ENCODE measurements at places on chromosomes 4 and X.

DNA sequence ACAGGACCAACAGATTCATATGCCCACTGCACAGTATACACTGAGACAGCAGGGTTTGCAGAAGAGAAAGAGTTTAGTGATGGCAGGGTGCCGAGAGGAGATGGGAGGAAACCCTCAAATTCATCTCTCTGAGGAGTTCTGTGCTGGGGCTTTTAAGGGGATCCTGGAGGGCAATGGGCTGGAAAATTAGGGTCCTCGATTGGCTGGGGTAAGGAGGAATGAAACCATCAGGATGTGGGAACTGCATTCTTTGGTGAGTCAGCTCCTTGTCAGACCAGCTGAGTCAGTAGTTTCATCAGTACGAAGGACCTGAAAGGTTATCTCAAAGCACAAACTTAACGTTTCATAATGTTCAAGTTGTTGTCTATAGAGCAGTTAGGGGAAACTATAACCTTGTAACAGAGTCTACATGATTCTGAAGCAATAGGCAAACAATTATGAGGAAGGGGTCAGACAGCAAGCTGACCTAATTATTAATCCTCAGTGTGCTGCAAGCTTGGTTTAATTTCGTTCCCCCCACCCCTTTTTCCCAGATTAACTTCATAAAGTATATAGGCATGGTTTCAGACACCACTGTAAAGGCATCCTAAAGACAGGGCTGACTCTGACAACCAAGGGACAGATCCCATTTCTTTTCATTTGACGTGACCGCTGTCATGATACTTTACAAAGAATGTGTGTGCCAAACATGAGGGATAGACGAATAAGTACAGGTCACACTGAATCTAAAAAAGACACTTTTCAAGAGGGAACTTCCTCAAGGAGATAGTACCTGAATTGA lies 1.5 kb upstream of the MSMO1 start:
- no peak for DNase-seq

GRCh38 chrX:49884290-49884862 lies 5.1 kb downstream of the USP27X start:
- DNase-seq = peak; percentile 17

GRCh38 chr4:101177154-101177553 lies 170.2 kb downstream of the PPP3CA start:
- DNase-seq = no peak

DNA sequence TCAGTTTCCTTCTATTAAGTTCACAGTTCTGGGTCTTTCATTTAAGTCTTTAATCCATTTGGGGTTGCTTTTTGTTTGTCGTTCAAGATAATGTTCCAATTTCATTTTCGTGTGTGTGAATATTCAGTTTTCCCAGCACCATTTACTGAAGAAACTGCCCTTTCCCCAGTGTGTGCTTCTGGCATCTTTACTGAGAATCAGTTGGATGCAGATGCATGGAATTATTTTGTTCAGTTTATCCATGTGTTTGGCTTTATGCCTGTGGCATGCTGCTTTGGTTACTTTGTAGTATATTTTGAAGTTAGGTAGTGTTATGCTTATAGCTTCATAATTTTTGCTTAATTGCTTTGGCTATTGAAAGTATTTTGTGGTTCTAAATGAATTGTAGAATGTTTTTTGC lies 163.8 kb upstream of the HDX start:
- DNase-seq = no peak

GRCh38 chr4:167939863-167940616 lies 152.3 kb upstream of the ANXA10 start:
- no peak for DNase-seq

GRCh38 chrX:1380672-1381233 lies 11.2 kb downstream of the SLC25A6 start:
- DNase-seq = no peak

DNA sequence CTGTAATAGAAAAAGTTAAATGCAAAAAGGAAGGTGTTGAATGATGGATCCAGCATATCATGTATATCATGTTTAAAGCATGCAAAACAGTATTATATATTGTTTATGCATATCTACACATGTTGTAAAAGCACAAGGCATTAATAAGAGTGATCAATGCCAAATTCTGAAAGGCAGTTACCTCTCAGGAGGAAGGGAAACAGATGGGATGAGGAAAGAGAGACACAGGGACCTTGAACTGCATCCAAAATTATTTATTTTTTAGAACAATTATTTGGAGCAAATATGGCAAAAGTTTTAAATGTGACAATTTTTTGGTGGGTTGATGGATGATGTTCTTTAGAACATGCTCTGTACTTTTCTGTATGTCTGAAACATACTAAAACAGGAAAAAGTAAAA lies 193.4 kb downstream of the CLCN4 start:
- no peak for DNase-seq

DNA sequence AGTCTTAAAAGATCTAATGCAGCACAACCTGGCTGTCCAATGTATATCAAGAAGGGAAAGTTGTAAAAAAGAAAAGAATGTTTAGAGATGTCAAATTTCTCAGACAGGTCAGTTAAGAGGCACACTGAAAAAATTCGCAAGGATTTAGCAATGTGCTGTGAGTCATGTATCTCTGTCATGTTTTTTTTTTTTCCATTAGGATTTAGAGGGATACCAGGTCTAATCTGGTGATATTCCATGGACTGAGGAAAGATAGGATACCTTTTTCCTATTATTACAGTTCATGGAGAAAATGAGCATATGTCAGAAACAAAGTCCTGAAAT lies 815.4 kb upstream of the PCDH10 start:
- DNase-seq = no peak
